ENCODE measurements at places on chromosomes 6 and 20.

- no peak for DNase-seq
Measured at GRCh38 chr20:13200767-13201500, 20.1 kb upstream of the ISM1 start.

DNA sequence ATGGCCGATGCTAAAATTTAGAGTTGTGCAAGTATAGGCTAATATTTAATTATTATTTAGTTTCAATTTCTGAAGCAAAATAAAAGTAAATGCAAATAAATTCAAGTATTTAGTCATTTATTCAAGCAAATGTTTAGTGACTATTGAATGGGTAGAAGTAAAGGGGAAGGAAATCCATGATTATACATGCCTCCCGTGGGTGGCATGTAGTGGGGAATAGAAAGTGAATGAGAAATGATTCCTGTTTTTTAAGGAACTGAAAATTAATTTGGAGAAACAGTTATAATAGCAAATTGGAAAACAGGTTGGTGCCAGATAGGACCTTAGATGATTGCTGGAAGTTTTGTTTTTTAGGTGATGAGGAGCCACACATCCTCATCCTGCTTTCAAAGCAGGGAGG is 35.4 kb downstream of the FAM229B start:
- no peak for DNase-seq

GRCh38 chr20:59835057-59835447 is 98.4 kb downstream of the SYCP2 start:
- no peak for DNase-seq

DNA sequence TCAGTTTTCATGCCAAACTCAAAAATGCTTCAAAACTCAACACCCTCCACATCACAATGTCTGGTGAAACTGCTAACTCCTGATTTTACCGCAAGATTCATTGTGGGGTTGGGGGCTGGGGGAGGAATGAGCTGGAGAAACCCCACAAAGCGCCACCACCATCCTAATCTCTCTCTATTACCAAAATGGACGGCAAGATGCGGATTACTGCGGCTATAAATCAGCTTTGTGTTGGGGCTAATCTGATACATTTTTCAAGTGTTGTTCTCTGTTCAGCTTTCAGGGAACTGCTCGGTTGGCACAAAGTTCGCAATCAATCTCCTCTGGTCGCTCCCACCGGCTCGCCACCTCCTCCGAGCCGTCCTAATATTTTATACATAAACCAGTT is 83.7 kb downstream of the TMEM242 start:
- no peak for DNase-seq

- DNase-seq, result no peak
Measured at GRCh38 chr6:42259841-42260395, 42.3 kb upstream of the MRPS10 start.

DNA sequence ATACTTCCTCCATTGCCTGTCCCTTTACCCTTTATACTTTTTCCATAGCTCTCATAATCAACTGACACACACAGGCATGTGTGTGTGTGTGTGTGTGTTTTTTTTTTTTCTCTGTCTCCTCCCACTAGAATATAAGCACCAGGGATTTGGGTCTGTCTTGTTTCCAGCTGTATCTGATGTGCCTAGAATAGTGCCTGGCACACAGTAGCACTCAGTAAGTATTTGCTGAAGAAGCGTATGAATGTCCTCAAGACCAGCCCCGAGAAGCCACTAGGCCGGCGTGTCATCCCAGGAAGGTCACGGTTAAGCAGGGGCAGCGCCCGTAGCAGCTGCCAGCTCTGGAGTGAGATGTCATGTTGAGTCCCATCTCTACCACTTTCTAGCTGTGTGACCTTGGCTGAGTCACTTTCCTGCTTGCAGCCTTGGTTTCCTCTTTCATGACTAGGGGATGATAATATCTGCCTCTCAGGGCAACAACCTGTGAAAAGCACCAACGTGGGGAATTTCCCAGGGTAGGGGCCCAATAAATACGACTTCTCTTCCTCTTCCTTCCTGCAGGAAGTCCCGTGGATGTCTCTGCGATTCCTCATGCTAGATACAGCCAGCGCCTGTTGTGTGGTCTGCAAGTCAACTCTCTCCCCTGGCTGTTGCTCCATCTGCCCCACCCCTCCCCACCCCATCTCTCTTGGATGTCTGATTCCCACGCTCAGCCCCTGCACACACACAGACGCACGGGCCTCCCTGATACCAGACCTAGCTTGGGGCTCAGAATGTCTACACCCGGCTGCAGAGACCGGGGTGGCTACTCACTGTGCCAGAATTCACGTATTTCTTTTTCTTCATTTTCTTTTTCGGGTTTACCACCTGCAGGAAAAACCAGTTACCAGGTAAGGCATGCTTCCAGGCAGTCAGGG is 58.1 kb downstream of the RAB44 start:
- peak; percentile 58 for DNase-seq

- DNase-seq, result no peak
Measured at GRCh38 chr6:61640463-61640862, 645.6 kb downstream of the KHDRBS2 start.

DNA sequence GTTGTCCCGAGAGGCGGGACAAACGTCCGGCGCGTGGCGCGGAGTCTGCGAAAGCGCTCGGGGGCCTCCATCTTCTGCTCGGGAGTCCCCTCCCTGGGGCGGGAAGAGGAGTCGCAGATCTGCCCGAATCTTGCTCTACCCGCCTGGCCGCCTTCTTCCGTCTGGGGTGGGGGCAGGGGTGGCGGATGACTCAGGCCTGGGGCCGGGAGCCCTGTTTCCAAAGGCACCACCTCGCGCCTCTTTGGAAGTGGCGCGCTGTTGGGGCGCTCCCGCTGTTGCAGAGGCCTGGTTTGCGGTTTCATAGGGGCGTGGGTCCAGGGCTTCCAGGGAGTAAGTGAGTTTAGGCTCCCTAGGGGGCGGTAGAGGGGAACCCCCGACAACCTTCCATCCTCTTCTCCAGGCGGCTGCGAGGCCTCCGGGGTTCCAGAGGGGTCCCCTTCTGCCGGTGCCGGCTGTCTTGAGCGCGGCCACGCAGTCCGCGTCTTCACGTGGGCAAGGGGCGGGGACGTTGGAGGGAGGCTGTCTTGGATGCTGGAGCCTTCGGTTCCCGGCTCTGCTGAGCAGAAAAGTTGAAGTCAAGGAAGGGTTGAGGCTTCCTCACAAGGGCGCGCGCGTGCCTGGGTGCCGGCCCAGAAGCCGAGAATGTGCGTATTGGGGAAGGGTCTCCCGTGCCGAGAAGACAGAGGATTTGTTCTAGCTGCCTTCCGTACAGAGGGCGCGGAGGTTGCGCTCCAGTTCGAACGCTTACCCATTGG is 2.6 kb upstream of the TFAP2C start:
- DNase-seq, result no peak

DNA sequence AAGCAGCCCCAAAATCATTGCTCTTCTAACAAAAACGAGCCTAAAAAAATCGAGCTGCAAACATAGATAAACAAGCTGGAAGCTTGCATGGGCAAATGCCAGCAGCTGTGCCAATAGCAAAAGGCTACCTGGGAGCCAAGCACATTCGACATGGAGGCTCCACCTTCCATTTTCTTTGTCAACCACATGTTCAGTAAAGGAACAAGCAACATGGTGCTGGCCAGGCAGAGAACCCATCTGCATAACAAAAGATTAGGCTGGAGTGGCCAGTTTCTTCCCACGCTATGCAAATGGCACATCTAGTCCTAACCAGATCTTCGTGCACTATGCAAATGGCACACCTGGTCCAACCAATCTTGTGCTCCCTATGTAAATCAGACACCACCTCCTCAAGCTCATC is 110.5 kb downstream of the KIF16B start:
- DNase-seq, result no peak

DNA sequence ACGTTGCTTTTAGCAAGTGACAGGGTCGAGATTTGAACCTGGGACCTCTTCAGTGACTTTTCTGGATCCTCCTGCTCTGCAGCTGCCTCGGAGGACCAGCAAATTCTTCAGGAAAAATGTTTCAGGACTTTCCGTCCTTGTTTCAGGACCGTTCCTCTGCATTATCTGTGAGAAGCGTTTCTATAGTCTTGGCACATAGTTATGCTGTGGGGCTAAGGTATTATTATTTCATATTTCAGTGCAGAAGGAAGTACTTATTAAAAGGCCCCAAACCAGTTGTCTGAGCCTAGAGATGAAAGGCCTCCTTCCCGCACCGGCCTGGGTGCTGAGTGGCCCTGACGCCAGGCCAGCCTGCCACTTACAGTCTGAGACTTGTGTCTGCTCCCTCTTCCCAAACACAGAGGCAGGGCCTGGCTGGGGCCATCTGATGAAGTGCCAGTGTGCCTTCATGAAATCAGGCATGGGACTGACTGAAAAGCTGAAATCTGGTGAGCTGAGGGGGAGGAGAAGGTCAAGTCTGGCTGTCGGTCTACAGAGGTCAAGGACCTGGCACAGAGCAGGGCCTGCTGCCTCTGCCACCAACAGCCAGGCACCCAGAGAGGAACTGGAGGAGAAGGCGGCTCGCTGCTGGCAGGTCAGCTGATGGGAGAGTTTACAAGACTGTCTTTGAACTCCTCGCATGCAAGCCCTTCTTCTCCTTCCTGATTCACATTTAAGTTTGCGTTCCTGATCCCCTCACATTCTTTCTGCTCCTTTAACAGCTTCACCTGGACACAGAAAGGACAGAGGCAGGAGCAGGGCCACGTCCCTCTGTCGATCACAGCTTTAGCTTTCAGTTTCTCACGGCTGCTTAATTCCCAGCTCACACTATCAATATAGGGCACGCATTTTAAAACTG is 8.9 kb upstream of the QKI start:
- no peak for DNase-seq

DNA sequence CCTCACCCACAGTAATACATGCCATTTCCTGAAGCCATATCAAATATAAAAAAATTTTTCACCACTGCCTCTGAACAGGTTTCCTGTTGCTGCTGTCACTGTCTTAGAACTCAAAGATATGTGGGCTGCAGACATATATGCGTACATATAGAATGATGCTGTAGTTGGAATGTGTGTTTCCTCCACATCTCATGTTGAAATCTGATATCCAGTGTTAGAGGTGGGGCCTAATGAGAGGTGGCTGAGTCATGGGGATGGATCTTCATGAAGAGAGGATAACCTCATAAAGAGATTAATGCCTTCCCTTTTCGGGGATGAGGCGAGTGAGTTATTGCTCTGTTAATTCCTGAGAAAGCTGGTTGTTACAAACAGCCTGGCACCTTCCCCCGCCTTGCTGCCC is 7.7 kb upstream of the SCP2D1 start:
- no peak for DNase-seq

DNA sequence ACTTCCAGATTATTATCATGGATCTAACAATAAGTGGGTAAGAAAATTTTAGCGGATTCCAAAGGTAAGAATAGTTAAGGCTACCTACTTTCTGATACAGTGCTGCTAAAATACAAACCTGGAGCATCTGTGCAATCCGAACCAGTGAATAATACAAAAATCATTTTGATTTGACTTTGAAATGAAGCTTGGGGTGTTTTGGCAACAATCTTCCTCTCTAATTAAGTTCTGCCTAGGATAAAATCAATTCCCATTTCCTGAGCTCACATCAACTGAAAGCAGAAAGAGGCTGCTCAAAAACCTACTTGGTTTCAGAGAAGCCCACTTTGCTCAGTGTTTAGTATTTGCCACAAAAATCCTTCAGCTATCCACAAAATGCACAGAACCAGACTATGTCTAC is 18.7 kb upstream of the SH3BGRL2 start:
- DNase-seq, result no peak

- peak; percentile 19 for DNase-seq
Measured at GRCh38 chr6:139109558-139109957, 25.3 kb upstream of the HECA start.

DNA sequence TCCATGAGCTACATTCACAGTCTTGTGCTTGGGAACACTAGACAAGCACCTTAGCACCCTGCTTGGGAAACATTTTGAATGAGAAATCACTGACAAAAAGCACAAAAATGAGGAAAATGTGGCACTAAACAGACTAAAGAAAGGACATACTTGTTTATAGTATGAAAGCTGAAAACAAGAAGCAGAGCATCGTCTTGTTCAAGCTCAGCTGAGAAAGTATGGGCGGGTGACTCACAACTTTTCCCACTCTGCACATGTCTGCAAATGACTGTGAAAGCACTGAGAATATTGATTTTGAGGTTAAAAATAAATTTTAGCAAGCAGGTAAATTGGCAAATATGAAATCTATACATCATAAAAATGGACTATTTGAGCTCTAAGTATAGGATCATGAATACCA is 725.3 kb downstream of the COL12A1 start:
- no peak for DNase-seq

- DNase-seq, result no peak
Measured at GRCh38 chr20:51195419-51195901, 172.6 kb upstream of the KCNG1 start.

- DNase-seq, result no peak
Measured at GRCh38 chr6:7916959-7917358, 6.4 kb upstream of the TXNDC5 start.

GRCh38 chr6:52392944-52393343 is 27.2 kb upstream of the EFHC1 start:
- no peak for DNase-seq

- DNase-seq, result no peak
Measured at GRCh38 chr6:89313006-89313405, 2.1 kb downstream of the GABRR2 start.

DNA sequence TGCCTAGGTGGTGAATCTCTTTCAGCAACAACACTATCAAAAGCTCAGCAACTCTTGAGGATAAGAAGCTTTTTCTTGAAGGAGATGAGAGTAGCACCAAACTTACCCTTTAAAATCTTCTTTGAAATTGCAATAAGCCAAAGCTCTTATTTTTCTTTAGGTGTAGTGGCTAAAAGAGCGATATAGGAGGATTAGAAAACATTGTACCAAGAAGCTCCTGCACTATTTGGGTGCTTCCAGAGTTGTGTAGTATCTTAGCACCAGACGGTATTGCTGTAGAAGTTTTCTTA is 1.2 kb downstream of the FUT9 start:
- no peak for DNase-seq

GRCh38 chr20:62970307-62971210 is 18.1 kb downstream of the SLC17A9 start:
- DNase-seq, result no peak

DNA sequence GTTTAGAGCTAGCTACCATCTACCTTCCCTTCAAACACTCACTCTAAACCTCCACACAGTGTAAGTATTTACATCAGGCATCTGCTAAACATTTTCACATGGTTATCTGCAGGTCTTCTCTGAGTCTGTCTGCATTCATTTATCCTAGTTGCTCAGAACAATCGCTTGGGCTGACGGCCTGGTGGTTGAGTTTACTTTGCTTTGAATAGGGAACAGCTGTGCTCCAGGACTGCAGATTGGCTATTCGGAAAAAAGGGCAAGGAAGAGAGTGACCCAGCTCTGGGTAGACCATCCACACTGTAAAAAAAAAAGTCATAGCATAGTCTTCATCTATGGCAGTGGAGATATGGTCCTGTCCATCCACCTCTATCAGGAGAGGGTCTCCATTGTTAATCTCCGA is 115.3 kb upstream of the ESR1 start:
- DNase-seq, result no peak

DNA sequence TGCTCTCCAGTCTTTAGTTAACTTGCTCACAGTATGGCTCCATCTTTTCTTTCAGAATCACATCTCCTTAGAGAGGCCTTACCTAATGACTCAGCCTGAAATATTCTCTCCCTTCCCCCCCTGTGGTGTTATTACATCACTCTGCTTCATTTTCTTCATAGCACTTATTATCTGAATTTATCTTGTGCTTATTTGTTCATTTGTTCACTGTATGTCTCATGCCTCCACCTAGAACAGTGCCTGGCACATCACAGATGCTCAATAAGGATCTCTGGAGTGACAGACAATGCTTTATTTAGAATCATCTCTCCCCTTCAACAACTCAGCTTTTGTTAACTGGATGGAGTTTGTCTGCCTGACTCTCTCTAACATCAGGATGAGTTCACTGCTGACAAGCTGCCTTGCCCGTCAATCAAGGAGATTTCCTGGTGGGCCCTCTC is 96.6 kb upstream of the MAN1A1 start:
- DNase-seq, result no peak

GRCh38 chr6:4723383-4723782 is 52.8 kb upstream of the CDYL start:
- DNase-seq, result no peak

All from activated T-cell treated with anti-CD3 and anti-CD28 coated beads, Interleukin-2, amount 50 U/mL, for 4 hours (primary cell).